ENCODE measurements at places on chromosomes 6 and 20. TPM values are rescaled to one million over a fixed set of nuclear protein-coding genes. Genes with fewer than 3 reads are reported as not detected.

DNA sequence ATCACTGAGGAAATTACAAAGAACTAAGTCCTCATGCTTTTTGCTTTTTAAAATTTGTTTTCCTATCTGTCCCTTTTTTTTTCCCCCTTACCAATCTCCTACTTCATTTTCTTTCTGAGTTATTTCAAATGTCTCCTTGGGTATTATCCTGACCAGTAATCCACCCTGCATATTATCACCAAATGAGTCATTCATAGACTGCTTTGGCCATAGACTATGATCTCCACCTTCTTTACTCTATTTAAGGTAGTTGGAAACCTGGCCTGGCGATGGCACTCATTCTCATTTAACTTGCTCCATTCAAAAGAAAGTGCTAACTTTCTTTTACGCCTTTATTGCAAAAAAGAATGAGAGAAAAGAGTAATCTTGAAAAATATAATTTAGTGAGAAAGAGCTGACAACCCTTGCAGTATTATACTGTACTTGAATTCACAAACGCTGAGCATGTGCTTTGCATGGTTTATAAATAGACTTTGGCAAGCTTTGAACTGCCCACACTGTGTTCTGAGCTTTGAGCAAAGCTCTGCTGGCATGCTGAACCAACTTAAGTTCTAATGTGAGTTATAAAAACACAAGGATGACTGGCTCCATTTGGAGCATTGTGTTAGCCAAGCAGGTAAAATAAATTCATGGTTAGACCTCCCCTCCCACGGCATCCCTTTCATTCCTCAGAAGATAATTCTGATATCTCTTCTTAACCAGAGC lies 198.9 kb downstream of the NKAIN2 start:
- H3K4me3 ChIP-seq = no peak overlapping the region
- H3K36me3 ChIP-seq = no peaks in the 10 kb centered on the region
- H3K27me3 ChIP-seq = no peaks in the 10 kb centered on the region
- no peak for DNase-seq
- H3K4me1 ChIP-seq = peaks cover 3% of the 10 kb centered on the region

GRCh38 chr6:122770835-122771601 lies 8.5 kb upstream of the FABP7 start:
- H3K36me3 ChIP-seq = no peaks in the 10 kb centered on the region
- H3K27ac ChIP-seq = no peak overlapping the region
- no peak for DNase-seq
- H3K27me3 ChIP-seq = peaks cover 16% of the 10 kb centered on the region

DNA sequence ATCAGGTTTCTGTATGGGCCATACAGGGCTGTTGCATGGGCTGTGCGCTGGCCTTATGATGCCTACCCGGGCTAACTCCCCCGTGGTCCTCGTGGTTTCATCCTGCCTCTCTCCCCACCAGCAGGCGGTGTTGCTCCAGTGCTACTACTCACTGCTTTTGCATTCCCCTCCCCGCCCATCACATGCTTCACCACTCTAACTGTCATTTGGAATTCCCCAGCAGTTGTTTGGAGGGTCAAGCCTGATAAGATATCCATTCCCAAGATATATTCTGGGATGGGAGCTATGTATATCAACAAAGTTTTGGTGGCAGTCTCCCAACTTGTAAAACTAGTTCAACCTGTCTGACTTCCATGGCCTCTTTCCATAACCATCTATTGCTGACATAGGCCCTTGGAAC lies 233.2 kb upstream of the SOX4 start:
- H3K4me3 ChIP-seq = no peak overlapping the region
- H3K27ac ChIP-seq = no peak overlapping the region
- H3K4me1 ChIP-seq = no peaks in the 10 kb centered on the region
- no peak for DNase-seq

DNA sequence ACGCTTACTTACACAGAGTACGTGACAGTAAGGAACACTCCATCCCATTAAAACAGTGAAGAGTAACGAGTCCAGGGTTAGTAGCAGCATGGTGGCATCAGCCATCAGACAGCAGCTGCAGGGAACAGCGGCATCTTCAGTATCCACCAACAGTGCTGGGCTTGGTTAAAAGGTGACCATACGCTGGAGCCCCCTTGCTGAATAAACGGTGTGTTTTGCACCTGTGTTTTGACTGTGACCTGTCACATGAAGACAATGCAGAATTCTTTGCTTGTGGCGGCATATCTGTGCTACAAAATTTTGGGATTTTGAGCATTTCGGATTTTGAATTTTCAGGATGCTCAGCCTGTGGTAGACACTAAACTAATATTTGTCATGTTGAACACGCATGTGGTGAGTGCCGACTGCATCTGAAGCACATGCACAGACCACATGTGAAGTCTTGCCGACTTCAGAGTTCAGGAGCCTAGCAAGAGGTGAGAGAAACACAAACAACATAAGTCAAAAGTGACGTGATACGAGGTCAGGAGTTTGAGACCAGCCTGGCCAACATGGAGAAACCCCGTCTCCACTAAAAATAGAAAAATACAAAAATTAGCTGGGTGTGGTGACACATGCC lies 69.3 kb upstream of the FRMD1 start:
- no peak overlapping the region for H3K4me3 ChIP-seq
- H3K4me1 ChIP-seq = no peaks in the 10 kb centered on the region
- H3K27me3 ChIP-seq = peaks cover 7% of the 10 kb centered on the region
- H3K36me3 ChIP-seq = no peaks in the 10 kb centered on the region

DNA sequence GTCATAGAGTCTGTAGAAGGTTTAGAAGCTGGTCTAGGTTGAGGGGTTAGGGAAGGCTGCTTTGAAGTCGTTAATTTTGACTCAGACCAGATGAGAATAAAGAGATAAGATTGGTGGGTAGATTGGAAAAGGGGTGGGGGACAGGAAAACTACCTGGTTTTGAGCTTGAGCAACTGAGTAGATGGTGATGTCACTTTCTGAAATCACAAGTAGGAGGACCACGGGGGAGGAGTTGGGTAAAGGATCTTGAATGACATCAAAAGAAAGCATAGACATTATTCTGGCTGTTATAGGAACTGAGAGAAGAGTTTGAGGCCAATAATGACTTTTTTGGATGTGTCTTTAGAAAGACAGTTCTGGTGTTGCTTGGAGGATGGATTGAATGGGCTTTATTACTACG lies 4.1 kb upstream of the COL9A1 start:
- peaks cover 21% of the 10 kb centered on the region for H3K27me3 ChIP-seq
- no peak overlapping the region for H3K4me3 ChIP-seq
- peaks cover 7% of the 10 kb centered on the region for H3K4me1 ChIP-seq
- H3K27ac ChIP-seq = no peak overlapping the region

DNA sequence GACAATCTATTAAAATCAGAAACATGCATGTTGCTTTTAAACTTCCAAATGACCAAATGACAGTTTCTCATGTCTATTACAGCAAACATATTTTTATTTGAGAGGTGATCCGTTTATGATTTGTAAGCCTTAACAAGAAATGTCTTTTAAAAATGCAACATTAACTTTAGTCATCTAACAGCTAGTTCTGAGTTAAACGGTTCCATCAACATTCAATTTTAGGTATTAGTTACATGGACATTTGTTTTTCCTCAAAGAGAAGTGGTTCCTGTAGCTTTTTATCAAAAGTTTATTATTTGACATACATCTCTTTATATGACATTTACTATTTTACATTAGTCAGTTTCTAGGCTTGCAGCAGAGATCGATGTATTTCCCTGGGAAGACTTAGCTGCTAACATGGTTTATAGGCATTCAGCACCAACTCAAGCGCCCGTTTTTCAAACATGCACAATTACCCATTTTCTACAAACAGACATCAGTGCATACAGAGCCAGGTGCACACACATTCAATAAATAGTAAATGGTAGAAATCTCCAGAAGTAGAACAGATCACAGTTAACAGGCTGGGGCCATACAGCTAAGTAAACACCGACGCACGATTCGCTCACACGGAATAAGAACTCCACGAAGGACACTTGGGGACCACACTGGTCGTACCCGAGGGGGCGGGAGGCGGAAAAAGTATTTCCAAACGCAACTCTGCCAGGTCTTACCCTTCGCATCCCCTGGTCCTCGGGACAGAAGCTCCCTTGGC lies 882 bp downstream of the CNR1 start:
- H3K4me1 ChIP-seq = peaks cover 8% of the 10 kb centered on the region
- peak overlapping the region; percentile 52 for H3K4me3 ChIP-seq
- no peaks in the 10 kb centered on the region for H3K36me3 ChIP-seq

GRCh38 chr6:57182017-57182432 lies 9.9 kb downstream of the BAG2 start:
- no peak overlapping the region for H3K4me3 ChIP-seq
- H3K36me3 ChIP-seq = peaks cover 74% of the 10 kb centered on the region
- peaks cover 31% of the 10 kb centered on the region for H3K4me1 ChIP-seq
- H3K27ac ChIP-seq = peak overlapping the region; percentile 39

GRCh38 chr6:168452685-168453377 lies 11.8 kb downstream of the SMOC2 start:
- H3K27me3 ChIP-seq = peaks cover 6% of the 10 kb centered on the region
- H3K36me3 ChIP-seq = no peaks in the 10 kb centered on the region
- no peaks in the 10 kb centered on the region for H3K4me1 ChIP-seq
- no peak overlapping the region for H3K4me3 ChIP-seq
- no peak for DNase-seq

Gene OVOL2
- not detected for total RNA-seq

- H3K36me3 ChIP-seq = no peaks in the 10 kb centered on the region
- no peaks in the 10 kb centered on the region for H3K4me1 ChIP-seq
- no peak for DNase-seq
- H3K27ac ChIP-seq = no peak overlapping the region
- H3K27me3 ChIP-seq = no peaks in the 10 kb centered on the region
Measured at GRCh38 chr6:147662646-147663045, 154.2 kb downstream of the SAMD5 start.

- H3K27ac ChIP-seq = no peak overlapping the region
- no peaks in the 10 kb centered on the region for H3K4me1 ChIP-seq
- no peak overlapping the region for H3K4me3 ChIP-seq
- no peak for DNase-seq
- no peaks in the 10 kb centered on the region for H3K36me3 ChIP-seq
- H3K27me3 ChIP-seq = no peaks in the 10 kb centered on the region
Measured at GRCh38 chr6:49110916-49111315, 352.1 kb downstream of the MMUT start.

Gene SAPCD1
- 16.4 TPM for total RNA-seq

GRCh38 chr6:45657226-45657625 lies 279.5 kb upstream of the SUPT3H start:
- H3K36me3 ChIP-seq = peaks cover 23% of the 10 kb centered on the region
- H3K27me3 ChIP-seq = no peaks in the 10 kb centered on the region
- no peak overlapping the region for H3K27ac ChIP-seq
- H3K4me3 ChIP-seq = no peak overlapping the region

DNA sequence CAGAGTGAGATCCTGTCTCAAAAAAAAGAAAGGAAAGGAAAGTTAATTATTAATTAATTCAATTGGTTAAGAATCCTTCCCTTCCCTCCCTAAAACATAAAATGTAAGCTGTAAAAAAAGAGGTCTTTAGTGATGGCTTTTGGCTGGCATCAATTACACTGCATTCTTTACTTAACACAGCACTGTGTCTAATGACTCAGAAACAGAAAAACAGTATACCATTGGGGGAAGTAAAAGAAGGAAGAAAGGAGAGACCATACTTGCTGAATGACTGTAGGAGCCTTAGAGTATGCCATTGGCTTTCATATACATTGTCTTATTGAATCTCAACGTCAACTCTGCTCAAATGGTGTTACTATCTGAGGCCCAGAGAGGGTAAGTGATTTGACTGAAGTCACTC lies 18.3 kb upstream of the CITED2 start:
- no peaks in the 10 kb centered on the region for H3K27me3 ChIP-seq
- no peak overlapping the region for H3K4me3 ChIP-seq
- DNase-seq = no peak
- no peaks in the 10 kb centered on the region for H3K36me3 ChIP-seq
- no peaks in the 10 kb centered on the region for H3K4me1 ChIP-seq

GRCh38 chr6:26520850-26521599 lies 17.1 kb upstream of the HMGN4 start:
- peak overlapping the region; percentile 83 for H3K27ac ChIP-seq
- H3K4me3 ChIP-seq = peak overlapping the region; percentile 82
- peak; percentile 78 for DNase-seq
- H3K4me1 ChIP-seq = peaks cover 39% of the 10 kb centered on the region
- peaks cover 2% of the 10 kb centered on the region for H3K27me3 ChIP-seq

- H3K27ac ChIP-seq = no peak overlapping the region
- no peak overlapping the region for H3K4me3 ChIP-seq
- H3K27me3 ChIP-seq = no peaks in the 10 kb centered on the region
- H3K4me1 ChIP-seq = no peaks in the 10 kb centered on the region
- no peak for DNase-seq
Measured at GRCh38 chr20:25465243-25466135, 58.0 kb downstream of the GINS1 start.

GRCh38 chr6:133697666-133698065 lies 191.2 kb upstream of the TCF21 start:
- no peaks in the 10 kb centered on the region for H3K4me1 ChIP-seq
- H3K4me3 ChIP-seq = no peak overlapping the region
- no peaks in the 10 kb centered on the region for H3K36me3 ChIP-seq
- H3K27ac ChIP-seq = no peak overlapping the region

Gene HTR1E
- not detected for total RNA-seq

Gene BANF2
- total RNA-seq = not detected

Gene PRELID3B
- total RNA-seq = 112 TPM

Gene ARFGEF3
- total RNA-seq = 0.55 TPM

Gene ELOVL2
- not detected for total RNA-seq

- H3K4me3 ChIP-seq = peak overlapping the region; percentile 95
- DNase-seq = peak; percentile 79
- H3K36me3 ChIP-seq = peaks cover 91% of the 10 kb centered on the region
Measured at GRCh38 chr6:106098383-106099234, 12.5 kb downstream of the PRDM1 start.

Gene PHACTR1
- 0.05 TPM for total RNA-seq

Gene C6orf132
- total RNA-seq = 0.23 TPM

GRCh38 chr20:32445539-32446273 lies 87.6 kb downstream of the ASXL1 start:
- H3K4me3 ChIP-seq = no peak overlapping the region
- DNase-seq = no peak
- peaks cover 34% of the 10 kb centered on the region for H3K36me3 ChIP-seq
- peaks cover 4% of the 10 kb centered on the region for H3K4me1 ChIP-seq
- H3K27me3 ChIP-seq = no peaks in the 10 kb centered on the region

DNA sequence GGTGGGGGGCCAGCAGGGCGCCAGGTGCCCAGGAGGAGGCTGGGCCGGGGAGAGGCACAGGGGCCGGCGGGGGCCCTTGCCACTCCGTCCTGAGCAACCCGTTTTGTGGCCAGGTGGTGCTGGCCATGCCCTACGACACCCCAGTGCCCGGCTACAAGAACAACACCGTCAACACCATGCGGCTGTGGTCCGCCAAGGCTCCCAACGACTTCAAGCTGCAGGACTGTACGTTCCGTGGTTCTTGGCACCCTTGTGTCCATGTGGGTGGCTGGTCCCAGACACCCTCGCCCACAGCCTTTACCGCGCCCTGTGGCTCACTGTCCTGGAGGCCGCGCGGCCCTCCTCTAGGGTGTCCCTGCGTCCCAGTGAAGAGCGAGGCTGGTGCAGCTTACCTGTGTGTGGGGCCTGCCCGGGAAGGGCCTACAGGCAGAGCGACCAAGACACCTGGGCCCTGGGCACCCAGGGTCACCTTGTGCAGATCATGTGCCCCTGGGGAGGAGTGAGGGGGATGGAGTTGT lies 28.7 kb downstream of the PYGB start:
- no peaks in the 10 kb centered on the region for H3K4me1 ChIP-seq
- no peak overlapping the region for H3K27ac ChIP-seq
- no peak overlapping the region for H3K4me3 ChIP-seq
